NCI-H2081 (cell line): ENCODE measurements at places on chromosomes 13 and 19.

DNA sequence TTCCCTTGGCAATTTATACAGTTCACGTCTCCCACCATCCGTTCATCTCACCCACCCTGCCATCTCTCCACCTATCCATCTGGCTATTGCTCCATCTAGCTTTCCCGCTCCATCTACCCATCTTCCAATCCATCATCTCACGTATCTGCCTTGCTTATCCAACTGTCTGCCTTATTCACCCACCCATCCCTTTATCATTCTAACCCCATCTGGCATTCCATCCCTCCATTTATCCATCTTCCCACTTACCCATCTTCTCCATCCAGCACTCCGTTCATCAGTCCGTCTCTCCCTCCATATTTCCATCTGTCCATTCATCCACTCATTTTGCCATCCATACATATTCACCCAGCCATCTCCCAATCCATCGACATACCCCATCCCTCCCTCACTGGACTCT lies 10.0 kb downstream of the RPS16 start:
- no peak for DNase-seq

GRCh38 chr13:42014119-42014518 lies 34.3 kb upstream of the DGKH start:
- no peak for DNase-seq

GRCh38 chr19:30393046-30393445 lies 20.9 kb downstream of the ZNF536 start:
- DNase-seq: no peak

DNA sequence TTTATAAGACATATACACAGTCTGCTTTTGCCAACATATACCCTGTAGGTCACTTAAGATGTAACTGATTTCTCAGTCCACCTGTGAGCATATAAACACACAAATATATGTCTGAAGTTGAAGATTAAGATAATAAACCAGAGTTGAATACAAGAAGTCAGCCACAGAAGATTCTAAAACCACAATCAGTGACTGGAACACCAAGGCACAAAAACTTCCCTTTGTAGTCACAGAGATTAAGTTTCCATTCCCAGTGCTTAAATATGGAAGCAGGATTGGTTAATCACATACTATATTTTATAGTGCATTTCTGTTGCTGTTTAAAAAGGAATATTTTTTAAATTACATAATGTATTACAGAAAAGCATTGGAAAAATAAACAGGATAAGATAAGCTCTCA lies 39.9 kb downstream of the MTMR6 start:
- DNase-seq: no peak

DNA sequence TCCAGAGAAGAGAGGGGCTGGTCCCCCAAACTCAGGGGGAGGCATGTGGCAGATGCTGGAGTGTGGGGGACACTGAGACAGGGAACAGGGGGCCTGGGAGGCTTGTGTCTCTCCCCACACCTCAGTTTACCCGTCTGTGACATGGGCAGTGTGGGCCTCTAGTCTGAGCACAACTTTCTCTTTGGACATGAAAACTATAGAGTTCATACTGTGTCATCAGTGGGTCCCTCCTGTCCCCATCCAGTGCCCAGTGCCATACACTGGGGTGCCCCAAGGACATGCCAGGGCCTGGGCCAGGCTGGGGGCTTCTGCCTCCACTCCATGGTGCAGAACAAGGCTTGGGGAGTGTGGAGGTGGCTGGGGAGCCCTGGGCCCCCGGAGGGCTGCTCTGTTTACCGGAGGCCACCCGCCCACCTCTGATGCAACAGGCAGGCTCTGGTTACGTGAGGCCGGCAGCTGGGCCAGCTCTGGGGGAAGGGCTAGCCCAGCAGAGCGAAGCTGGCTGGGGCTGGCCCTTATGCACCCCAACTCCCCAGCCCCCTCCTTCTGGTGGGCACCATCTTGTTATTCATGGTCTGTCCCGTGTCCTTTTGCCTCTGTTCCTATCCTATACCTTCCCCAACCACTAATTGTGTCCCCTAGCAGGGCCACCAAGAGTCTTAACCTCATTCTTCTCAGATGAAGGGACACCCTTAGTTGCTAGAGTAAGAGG lies 1.9 kb upstream of the MEF2B start:
- DNase-seq: no peak

- DNase-seq: no peak
These were observed 6.5 kb upstream of the LTBP4 start for GRCh38 chr19:40594657-40595091.

GRCh38 chr19:31448221-31448657 lies 99.0 kb upstream of the TSHZ3 start:
- DNase-seq: no peak

- DNase-seq: no peak
These were observed 126.4 kb upstream of the SLC10A2 start for GRCh38 chr13:103192511-103193135.

DNA sequence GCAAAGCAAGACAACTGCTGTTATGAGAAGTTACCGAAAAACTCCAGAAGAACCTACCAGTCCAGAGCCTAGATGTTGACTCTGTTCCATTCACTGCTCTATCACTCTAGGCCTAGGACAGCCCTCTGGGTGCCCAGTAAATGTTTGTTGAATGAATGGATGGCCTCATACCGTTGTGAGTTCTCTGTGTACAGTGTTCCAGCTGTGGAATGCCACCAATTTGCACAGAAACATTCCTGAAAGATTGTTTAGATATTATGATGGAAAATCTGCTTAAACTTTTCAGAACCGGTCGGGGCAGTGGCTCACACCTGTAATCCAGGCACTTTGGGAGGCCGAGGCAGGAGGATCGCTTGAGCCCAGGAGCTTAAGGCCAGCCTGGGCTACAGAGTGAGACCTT lies 1.3 kb upstream of the FBL start:
- DNase-seq: no peak
